Femur (tissue), 1 donor: ENCODE measurements at places on chromosomes 2 and 18.

GRCh38 chr2:133390156-133390555 is 178.1 kb downstream of the NCKAP5 start:
- no peak for DNase-seq

DNA sequence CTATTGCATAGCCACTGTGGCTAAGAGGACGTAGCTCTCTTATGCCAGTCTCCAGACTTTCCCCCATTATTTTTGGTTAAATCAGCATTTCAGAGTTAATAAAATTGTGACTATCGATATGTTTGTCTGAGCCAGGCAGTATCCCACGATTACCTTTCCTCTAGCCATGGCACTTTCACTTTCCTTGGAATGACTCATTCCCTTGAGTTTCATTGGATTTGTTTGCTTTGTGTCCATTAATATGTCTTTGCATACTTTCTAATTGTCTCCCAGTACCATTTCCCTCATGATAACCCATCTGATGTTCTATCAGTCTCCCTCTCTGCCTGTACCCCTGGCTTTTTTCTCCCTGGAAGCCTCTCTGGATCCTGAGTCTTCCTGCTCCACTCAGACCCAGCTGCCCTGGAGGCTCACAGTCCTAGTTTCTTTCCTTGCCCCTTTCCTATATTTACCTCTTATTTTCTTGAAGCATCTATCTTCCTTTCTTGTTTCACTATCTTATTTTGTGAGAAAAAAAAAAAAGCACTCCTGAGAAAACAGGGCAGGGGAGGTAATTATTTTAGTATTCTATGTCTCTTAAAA is 126.1 kb downstream of the MTX2 start:
- DNase-seq = no peak

- no peak for DNase-seq
These were observed 87.8 kb downstream of the KCTD18 start for GRCh38 chr2:200422071-200422470.

GRCh38 chr2:141199711-141200110 is 931.1 kb downstream of the LRP1B start:
- no peak for DNase-seq

DNA sequence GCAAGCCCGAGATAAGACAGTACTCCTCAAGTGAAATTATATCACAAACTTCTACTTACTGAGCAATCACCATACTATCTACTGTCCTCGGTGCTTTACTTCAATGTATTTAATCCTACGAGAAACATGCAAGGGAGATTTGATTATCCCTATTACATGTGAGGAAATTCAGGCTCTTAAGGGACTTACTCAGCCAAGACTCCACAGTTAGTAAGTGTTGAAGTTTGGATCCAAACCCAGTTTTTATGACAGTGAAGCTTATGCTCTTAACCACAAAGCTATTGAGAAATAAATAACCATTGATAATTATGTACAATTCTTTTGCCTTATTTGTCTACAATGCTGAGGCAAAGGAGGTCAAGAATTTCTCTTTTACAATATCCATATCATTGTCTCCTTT is 672.9 kb upstream of the ACVR2A start:
- DNase-seq = no peak

- DNase-seq = no peak
These were observed 60.3 kb upstream of the NFE2L2 start for GRCh38 chr2:177324797-177325196.

GRCh38 chr2:169105476-169105875 is 36.1 kb downstream of the DHRS9 start:
- no peak for DNase-seq

DNA sequence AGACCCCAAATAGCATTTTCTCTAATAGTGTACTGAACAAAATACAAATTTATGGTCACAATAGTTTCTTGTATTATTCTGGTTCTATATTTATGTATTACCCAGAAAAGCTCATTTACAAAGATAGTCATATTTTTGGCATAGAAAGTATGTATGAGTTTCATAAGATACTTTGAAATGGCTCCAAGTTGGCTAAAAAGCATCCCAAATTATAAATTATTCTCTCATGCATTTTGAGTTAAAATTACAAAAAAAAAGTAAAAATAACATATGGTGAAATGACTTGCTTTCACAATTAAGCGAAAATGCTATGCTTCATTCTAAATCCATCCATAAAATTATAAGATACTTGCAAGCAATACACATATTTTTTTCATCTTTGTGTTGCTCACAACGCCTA is 530.7 kb downstream of the ZNF804A start:
- DNase-seq = no peak

GRCh38 chr2:15940661-15941480 is 521 bp downstream of the MYCN start:
- no peak for DNase-seq

GRCh38 chr2:39266139-39266805 is 22.5 kb upstream of the CDKL4 start:
- DNase-seq = no peak

DNA sequence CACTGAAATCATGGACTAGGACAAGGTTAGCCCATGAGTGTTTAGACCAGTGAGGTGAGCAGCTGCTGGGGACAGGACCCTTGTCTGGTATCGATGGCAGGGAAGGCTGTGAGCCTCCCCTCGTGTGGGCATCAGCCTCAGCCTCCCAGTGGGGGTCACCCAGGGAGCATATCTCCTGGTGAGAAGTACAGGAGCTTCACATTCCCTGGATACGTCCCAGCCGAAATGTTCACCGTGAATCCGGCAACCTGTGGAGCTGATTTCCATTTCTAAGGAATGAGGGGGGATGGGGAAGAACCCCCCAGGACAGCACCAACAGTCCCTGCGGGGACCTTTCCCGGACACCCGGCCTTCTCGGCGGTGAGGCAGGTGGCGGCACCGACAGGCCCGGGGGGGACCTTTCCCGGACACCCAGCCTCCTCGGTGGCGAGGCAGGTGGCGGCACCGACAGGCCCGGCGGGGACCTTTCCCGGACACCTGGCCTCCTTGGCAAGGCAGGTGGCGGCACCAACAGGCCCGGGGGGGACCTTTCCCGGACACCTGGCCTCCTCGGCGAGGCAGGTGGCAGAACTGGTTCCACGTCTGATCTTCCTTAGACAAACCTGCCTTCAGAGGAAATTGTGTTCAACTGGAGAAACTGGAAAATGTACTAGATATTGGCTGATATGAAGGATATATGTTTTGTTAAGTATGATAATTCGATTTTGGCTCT is 21.2 kb downstream of the RTP5 start:
- DNase-seq = no peak

GRCh38 chr2:230317366-230317765 is 9.6 kb upstream of the SP140L start:
- DNase-seq = no peak

DNA sequence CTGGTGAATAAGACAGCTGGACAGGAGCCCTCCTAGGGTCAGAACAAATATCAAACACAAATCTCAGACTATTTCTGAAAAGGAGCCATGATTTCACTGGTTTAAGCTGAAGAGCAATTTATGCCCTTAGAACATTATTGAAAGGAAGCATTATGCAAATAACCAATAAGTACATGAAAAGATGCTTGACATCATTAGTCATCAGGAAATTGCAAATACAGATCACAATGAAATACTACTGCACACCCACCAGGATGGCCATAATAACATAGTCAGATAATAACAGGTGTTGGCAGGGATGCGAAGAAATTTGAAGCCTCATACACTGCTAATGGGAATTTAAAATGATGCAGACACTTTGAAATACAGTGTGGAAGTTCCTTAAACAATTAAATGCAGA is 176.4 kb upstream of the RAB6C start:
- DNase-seq = no peak

DNA sequence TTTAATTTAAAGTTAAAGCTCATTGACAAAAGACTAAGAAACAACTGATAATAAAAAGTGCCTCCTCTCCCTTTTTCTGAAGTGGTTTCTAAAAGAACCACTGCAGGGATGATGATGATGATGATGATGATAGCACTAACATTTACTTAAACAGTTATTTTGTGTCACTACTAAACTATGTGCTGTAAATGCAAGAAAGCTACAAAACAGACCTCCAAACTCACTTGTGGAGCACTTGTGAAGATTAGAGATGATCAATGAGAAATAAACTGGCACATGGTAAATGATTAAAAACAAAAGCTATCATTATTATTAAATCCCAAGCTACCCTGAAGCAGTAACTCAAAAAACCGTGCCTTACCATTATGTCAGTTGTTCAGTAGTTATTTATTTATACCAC is 88.7 kb downstream of the SLC8A1 start:
- DNase-seq = no peak

DNA sequence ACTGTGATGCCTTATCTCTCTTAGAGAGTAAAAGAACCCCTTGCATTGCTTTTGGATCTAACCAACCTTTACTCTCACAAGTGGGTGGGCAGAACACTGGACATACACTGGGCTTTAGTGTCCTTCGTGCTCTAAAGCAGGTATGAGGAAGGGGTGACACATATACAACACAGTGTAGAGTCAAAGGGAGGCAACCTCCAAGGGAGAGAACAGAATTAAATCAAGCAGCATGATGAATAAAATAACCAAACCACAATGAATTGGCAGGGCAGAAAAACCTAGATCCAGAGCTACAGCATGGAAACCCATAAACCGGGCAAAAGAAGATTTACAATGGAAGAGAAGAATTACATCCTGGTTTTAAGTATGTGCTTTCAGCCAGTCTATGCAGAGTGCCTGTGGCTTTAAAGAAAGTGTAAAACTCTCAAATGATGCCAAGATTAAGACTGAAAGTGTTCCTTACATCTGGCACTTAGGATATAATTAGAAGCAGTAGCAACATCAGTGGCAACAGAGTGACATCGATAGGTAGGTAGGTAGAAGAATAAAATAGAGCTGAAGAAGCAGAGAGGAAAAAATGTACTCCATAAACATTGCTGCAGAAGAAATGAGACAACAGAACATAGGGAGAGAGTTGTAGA is 191.7 kb upstream of the ZC3H15 start:
- no peak for DNase-seq

- no peak for DNase-seq
These were observed 93.9 kb downstream of the EVA1A start for GRCh38 chr2:75466708-75467311.

DNA sequence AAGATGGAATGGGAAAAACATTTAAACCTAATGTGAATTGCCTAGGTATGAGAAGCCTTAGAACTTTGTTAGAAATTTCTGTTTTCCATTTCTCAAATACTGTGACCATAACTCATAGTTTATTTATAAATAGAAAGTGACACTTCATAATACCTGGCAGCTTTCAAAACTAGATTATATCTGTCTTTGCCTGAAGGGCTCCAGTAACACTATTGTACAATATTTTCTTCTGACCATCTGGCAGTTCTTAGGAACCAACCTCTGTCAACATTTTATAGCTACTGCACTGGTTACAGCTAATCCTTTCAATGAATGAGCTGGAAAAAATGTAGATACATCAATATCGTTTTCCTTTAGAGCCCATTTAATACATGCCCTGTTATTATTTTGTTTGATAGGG is 237.4 kb downstream of the CAMKMT start:
- no peak for DNase-seq

DNA sequence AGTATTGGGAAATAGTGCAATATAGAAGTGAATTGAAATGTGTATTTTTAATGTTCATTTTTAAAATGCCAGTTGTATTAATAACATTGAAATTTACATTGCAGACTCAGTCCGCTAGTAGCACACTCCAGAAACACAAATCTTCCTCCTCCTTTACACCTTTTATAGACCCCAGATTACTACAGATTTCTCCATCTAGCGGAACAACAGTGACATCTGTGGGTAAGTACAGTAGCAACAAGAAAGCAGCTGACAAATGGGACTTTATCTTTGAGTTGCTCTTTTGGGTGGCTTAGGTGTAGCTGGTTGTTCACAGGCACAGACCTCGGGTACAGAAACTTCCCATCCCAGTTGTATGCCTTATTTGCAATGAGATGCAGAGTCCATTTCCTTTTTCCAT is 118.2 kb upstream of the IL1R2 start:
- DNase-seq = no peak

DNA sequence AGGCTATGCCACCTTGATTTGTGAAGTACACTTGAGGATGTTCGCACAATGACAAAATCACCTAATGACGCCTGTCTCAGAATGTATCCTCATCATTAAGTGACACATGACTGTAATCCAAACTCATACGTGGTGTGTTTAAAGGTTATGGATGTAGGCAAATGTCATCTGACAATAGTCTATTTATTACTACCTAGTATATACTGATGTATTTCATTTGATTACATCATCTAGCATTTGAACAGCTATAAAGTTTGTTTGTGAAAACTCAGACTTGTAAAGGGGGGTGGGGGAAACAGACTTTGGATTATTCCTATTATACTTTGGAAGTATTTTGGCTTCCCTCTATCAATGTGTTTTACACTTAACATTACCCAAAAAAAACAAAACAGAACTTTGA is 129.9 kb downstream of the TANC1 start:
- DNase-seq = no peak

DNA sequence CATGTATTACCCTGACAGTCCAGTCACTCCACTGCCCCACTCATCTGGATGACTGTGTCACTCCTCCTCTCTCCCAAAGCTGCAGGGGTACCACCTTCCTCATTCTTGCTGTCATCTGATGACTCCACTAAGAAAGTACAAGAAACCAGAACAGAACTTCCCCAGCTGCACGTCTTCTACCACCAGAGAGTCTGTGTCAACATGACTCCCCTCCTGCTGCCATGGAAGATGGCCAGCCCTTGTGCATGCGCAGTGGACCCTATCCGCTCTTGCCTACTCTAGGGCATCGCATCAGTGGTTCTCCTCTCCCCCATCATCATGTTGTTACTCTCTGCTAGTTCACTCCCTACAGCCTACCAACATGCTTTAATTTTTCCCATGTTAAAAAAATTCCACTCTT is 14.5 kb upstream of the ST8SIA3 start:
- DNase-seq = no peak

GRCh38 chr2:161161074-161161706 is 962 bp downstream of the TANK start:
- no peak for DNase-seq

DNA sequence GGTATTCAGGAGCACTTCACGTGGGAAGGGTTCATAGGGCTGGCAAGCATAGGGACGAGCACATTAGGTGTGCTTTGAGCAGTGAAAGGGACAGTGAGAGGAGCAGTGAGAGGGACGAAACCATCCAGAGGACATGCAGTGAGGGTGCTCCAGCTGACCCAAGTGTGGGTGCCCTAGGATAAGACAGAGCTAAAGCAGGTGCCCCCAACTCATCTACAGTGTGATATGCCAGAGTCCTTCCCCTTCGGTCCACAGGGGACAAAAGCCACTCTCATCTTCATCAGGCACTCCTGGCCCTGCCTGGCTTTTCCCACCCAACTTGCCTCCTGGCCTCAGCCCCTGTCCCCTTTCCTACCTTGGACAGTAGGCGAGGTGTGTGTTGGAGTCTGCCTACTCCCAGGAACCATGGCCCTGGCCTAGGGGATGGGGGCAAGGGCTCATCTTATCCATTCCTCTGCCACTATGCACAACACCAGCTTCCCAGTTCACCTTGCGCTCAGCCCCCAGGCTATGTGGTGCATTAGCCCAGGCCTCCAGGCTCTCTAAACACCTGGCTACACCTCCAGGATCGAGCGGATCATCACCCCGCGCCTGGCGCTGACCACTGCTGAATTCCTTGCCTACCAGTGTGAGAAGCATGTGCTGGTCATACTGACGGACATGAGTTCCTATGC is 16.1 kb upstream of the ANKRD53 start:
- peak; percentile 12 for DNase-seq

- DNase-seq = no peak
These were observed 583.6 kb downstream of the FBXO15 start for GRCh38 chr18:73563901-73564472.

- DNase-seq = no peak
These were observed 67.4 kb downstream of the MEP1B start for GRCh38 chr18:32257084-32257785.
